ENCODE measurements at places on chromosomes 7 and 10.

GRCh38 chr7:143938379-143939243 lies 3.6 kb downstream of the OR2F2 start:
- no peak for DNase-seq

GRCh38 chr7:24802300-24802699 lies 45.0 kb upstream of the GSDME start:
- DNase-seq: no peak

GRCh38 chr7:8481752-8482446 lies 48.5 kb downstream of the NXPH1 start:
- DNase-seq: no peak

GRCh38 chr10:36766415-36766810 lies 359.0 kb upstream of the ANKRD30A start:
- DNase-seq: no peak

GRCh38 chr7:158121441-158122045 lies 466.1 kb downstream of the PTPRN2 start:
- DNase-seq: no peak
